ENCODE measurements at places on chromosomes 6 and 20.

GRCh38 chr6:85747093-85747492 is 104.4 kb upstream of the SYNCRIP start:
- no peak for DNase-seq

- no peak for DNase-seq
Observed at GRCh38 chr20:50398821-50399554, 111.2 kb upstream of the PTPN1 start.

DNA sequence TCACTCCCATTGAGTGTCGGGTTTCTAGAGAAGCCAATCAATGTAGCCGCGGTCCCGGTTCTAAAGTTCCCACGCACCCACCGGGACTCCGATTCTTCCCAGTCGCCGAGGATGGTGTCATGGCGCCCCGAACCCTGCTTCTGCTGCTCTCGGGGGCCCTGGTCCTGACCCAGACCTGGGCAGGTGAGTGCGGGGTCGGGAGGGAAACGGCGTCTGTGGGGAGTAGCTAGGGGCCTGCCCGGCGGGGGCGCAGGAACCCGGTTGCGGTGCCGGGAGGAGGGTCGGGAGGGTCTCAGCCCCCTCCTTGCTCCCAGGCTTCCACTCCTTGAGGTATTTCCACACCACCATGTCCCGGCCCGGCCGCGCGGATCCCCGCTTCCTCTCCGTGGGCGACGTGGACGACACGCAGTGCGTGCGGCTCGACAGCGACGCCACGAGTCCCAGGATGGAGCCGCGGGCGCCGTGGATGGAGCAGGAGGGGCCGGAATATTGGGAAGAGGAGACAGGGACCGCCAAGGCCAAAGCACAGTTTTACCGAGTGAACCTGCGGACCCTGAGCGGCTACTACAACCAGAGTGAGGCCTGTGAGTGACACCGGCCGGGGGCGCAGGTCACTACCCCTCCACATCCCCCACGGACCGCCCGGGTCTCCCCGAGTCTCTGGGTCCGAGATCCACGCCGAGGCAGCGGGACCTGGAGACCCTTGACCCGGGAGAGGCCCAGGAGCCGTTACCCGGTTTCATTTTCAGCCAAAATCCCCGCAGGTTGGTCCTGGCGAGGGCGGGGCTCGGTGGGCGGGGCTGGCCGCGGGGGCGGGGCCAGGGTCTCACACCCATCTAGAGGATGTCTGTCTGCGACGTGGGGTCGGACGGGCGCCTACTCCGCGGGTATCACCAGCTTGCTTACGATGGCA is 35.2 kb upstream of the HLA-G start:
- peak; percentile 74 for DNase-seq

GRCh38 chr6:169579407-169580111 is 122.3 kb downstream of the WDR27 start:
- no peak for DNase-seq

- DNase-seq = no peak
Observed at GRCh38 chr6:20098267-20098876, 113.9 kb downstream of the MBOAT1 start.

DNA sequence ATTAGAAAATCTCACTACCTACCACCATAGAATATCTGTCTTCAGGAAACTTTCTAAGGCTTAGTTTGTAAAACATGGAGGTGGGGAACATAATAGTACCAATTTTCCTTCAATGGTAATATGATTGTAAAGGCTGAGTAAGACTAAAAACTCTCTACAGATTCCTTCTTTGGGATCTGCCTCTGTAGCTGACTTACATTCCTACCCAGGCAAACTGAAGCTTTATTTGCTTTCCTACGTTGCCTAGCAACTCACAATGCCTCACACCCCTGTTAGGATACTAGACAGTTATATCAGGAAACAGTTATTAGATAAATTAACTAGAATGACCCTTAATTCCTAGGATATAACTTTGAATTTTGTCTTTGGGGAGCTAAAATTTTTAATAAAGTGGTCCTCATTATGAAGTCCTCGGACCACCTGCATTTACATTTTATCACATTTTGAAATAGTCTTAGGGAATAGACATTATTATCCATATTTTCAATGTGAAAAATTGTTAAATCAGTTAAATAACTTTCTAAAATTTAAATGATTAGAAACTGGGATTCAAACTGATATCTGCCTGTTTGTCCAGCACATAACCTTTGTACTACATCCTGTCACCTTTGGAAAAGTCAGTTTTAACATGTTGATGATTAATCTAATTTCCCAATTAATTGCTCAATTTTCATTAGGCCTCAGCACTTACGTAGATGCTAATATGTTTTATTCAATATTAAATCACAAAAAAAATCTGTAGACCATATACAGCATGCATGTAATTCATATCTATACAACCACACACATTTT is 591.4 kb downstream of the RNF144B start:
- no peak for DNase-seq

GRCh38 chr6:152981989-152982903 is 595 bp downstream of the FBXO5 start:
- peak; percentile 39 for DNase-seq

- no peak for DNase-seq
Observed at GRCh38 chr6:37122861-37123260, 47.1 kb upstream of the PIM1 start.

DNA sequence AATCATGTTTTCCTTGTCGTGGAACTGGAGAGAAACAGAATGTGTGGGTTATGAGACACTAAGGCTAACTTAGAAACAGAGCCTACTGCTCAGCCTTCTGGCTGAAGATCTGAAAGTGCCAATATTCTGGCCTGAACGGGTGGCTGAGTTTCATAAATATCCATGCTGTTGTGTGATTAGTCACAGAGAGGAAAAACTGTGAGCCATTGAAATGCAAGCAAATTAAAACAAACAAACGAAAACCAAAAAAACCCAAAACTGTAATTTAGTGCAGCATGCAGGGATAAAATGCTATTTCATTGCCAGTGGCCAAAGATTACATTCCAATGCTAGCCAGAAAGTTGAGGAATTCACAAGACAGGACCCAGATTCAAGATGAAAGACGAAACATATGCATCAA is 315.1 kb downstream of the UBE3D start:
- no peak for DNase-seq

GRCh38 chr6:103629613-103630012 is 1230.1 kb downstream of the HACE1 start:
- DNase-seq = no peak

DNA sequence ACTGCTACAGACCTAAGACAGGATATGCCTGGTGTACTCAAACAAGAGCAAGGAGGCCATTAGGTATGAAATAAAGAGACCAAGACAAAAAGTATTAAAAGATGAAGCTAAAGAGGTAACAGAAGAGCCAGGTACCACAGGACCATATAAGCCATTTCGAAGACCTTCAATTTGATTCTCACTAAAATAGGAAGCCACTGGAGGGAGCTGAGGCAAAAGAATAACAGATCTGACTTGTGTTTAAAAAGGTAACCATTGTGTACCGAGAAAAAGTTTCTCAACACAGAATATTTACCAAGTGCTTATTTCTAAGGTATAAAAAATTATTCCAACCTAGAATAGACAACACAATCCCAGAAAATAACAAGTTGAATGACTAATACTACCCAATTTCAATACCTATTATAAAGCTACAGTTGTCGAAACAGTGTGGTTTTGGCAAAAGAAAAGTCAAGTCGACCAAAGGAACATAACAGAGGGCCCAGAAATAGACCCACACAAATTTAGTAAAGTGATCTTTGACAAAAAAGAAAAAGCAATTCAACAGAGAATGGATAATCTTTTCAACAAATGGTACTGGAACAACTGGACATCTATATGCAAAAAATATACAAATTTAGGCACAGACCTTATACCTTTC is 125.3 kb upstream of the DST start:
- DNase-seq = no peak

DNA sequence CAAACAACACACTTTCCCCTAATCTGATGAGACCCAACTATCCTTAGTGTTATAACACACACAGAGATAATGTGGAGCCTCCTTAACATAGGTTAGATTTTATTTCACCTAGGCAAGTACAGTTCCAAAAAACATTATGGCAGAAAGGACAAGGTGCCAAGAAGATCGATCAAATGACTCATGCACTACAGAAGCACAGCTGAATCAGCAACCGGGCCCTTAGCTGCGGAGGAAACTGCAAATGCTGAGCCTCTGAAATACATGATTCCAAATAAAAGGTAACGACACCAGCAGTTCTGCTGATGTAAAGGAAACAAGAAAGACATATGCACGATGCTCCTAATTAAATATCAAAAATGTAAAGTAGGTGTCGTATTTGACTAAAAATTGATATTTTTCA is 19.9 kb upstream of the MUC21 start:
- peak; percentile 3 for DNase-seq

GRCh38 chr6:1664329-1664728 is 54.6 kb downstream of the FOXC1 start:
- DNase-seq = no peak

GRCh38 chr20:14845199-14846160 is 508.1 kb upstream of the FLRT3 start:
- DNase-seq = no peak

GRCh38 chr20:46012921-46013320 is 4.2 kb downstream of the MMP9 start:
- DNase-seq = no peak

- DNase-seq = no peak
Observed at GRCh38 chr6:79506251-79506650, 31.0 kb downstream of the LCA5 start.

- no peak for DNase-seq
Observed at GRCh38 chr6:31784098-31784925, 7.2 kb upstream of the VWA7 start.

DNA sequence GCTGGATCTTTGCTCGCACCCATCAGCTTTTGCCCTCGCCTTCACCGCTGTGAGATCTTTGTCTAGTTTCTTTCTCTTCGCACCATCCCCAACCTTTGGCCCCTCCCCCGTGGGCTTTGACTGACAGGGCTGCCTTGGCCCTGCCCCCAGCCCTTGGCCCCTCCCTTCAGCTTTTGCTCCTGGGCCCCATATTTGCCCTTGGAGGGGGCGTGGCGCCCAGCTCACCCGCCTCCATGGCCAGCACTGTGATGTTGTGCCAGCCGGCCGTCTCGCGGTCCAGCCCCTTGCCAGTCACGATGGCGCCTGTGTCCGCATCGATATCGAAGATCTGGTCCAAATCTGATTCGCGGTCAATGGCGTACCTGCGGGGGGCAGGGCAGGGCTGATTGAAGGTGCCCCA is 81.1 kb downstream of the CD40 start:
- DNase-seq = no peak

DNA sequence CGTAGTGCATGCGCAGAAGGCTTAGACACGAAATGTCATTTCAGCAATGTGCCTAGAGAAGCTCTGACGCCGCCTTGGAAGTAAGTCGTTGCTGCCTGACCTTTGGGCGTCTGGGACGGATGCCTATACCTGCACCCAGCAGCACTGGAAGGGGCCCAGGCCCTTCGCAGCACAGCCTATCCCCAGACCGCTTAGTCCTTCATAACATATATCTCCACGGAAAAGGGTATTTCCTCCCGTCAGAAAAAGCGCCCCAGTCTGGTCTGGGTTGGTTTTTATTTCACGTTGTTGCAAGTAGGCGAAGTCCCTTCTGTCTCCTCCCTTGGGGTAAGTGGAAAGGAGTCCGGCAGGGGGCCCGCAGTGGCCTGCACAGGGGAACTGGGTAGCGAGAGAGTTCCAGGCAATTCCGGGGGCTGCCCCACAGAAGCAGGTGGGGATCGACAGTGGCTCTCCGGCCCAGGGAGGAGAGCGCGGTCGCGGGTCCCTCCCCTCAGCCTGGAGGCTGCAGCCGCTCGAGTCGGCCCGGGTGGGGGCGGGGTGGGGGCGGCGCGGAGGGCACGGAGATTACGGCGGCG is 559 bp upstream of the EYA4 start:
- DNase-seq = no peak

GRCh38 chr20:37229357-37229756 is 32.3 kb downstream of the GHRH start:
- DNase-seq = no peak

- no peak for DNase-seq
Observed at GRCh38 chr20:10960416-10960815, 286.6 kb upstream of the JAG1 start.

DNA sequence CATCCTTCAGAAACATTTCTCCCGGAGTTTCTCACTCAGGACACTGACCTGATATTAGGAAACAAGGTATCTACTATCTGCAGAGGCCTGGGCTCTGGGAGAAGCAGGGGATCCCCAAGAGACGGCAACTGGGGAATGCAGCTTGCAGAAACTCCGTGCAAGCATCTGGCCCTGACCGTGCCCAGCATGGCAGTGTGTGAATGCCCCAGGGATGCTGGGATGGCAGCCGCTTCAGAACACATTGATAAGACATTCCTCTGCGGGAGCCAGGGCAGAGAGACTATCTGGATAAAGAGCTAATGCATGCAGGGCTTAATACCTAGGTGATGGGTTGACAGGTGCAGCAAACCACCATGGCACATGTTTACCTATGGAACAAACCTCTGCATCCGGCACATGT is 55.4 kb downstream of the NFATC2 start:
- DNase-seq = no peak

All from activated CD4-positive, alpha-beta T cell treated with anti-CD3 and anti-CD28 coated beads, Interleukin-2, amount 50 U/mL, for 16 hours (primary cell).